Aorta (tissue), 5 donors: ENCODE measurements at places on chromosomes 1 and 21.

DNA sequence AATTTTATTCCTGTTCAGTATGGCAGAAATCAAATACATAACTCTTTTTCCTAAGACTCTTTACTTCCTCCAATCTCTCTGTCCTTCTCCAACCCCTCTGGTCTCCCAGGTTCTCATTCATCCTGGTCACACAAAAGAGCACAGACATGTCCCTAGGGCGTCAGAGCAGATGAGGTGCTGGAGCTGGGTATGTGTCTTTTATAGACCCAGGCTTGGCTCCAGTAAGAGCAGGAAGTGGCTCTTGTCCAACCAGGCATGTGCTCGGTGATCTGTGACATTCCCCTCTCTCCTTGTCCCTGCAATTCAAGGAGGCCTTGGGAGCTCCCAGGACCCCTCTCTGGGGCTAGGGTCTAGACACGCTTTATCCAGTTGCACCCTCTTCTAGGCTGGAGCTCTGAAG, 18.0 kb upstream of the LCE2D start:
- DNase-seq = no peak

- DNase-seq = no peak
These were observed 684.0 kb downstream of the NCAM2 start for GRCh38 chr21:21682172-21682571.

DNA sequence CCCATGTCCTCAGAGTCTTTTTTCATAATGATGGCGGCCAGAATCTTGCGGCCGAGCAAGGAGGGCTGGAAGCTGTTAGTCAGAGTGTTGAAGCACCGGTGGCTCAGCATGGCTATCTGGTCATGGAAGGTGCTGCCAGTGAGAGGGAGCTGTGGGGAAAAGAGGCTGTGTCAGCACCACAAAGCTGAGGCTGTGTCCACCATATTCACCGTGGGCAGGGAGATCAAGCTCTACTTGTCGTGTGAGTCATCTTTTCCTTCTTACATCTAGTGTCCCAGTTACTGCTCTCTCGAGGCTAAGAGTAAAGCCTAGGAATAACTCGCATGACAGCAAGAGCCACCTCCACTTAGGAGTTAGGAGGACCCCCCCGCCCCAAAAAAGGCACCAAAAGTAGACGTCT, 18.2 kb downstream of the ADAR start:
- no peak for DNase-seq

DNA sequence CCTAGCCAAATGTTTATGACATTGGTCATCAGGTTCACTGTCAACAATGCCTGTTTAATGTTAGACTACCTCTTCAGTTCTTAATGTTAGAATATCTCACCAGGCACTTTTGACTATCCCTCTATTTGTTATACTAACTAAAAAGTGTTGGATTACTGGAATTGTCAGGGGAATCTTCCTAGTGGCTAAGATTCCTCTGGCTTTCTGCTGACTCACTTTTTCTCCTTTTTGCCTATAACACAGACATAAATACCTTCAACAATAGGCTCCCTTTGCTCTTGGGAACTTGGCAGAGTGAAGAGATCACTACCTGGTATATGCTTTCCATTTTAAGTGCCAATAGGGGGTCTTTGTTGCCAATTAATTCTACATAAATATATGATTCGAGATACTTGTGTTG, 68.5 kb downstream of the TMEM200B start:
- DNase-seq = no peak
